Effector memory CD4-positive, alpha-beta T cell (primary cell): ENCODE measurements at places on chromosomes 11 and 22.

- no peaks in the 10 kb centered on the region for H3K4me1 ChIP-seq
- DNase-seq: no peak
Observed at GRCh38 chr22:25758316-25758715, 16.3 kb downstream of the MYO18B start.

GRCh38 chr11:57190548-57190947 lies 8.8 kb downstream of the LRRC55 start:
- H3K4me3 ChIP-seq: no peak overlapping the region
- H3K27me3 ChIP-seq: no peaks in the 10 kb centered on the region
- no peaks in the 10 kb centered on the region for H3K36me3 ChIP-seq
- no peaks in the 10 kb centered on the region for H3K4me1 ChIP-seq
- no peak for DNase-seq
- H3K27ac ChIP-seq: no peak overlapping the region

- H3K27ac ChIP-seq: no peak overlapping the region
- H3K36me3 ChIP-seq: no peaks in the 10 kb centered on the region
- no peak for DNase-seq
Observed at GRCh38 chr11:104095791-104096190, 59.4 kb downstream of the DDI1 start.

GRCh38 chr11:75492181-75492820 lies 33.4 kb downstream of the GDPD5 start:
- peak overlapping the region; percentile 7 for H3K4me3 ChIP-seq
- DNase-seq: peak; percentile 47
- H3K27ac ChIP-seq: peak overlapping the region; percentile 23
- no peaks in the 10 kb centered on the region for H3K27me3 ChIP-seq
- H3K4me1 ChIP-seq: peaks cover 15% of the 10 kb centered on the region

- no peak overlapping the region for H3K27ac ChIP-seq
- no peaks in the 10 kb centered on the region for H3K27me3 ChIP-seq
- H3K36me3 ChIP-seq: no peaks in the 10 kb centered on the region
- no peak for DNase-seq
- no peaks in the 10 kb centered on the region for H3K4me1 ChIP-seq
- no peak overlapping the region for H3K4me3 ChIP-seq
Observed at GRCh38 chr11:2437516-2437915, 6.8 kb downstream of the TRPM5 start.

DNA sequence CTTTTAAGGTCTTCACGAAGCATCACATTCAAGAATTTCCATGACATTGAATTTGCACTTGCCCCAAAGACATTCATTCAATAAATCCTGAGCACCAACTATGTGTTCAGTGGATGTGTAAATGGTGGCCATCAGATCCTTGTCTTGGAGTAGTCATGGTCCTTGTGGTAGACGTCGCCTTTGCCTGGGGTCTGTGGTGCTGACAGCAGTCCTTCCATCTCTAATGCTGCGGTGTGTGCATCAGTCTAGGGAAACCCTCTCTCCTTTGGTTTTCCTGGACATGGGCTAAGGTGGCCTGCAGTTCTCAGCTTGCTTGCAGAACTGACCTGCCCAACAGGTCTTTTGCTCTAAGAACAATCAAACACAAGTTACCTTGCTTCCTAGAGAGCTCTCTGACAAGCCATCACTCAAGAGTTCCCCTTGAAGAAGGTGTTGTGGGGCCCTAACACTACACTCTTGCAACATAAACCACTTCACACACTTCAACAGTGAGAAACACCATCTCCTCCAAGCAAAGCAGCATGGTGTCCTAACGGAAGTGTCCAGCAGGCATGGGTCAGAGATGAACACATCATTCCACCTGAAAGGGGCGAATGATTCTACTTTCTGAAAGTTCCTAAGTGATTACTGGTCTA lies 72.1 kb downstream of the BUD13 start:
- no peaks in the 10 kb centered on the region for H3K4me1 ChIP-seq
- no peaks in the 10 kb centered on the region for H3K36me3 ChIP-seq
- no peak for DNase-seq
- no peak overlapping the region for H3K27ac ChIP-seq
- no peak overlapping the region for H3K4me3 ChIP-seq

GRCh38 chr11:105734426-105734825 lies 124.6 kb downstream of the GRIA4 start:
- H3K36me3 ChIP-seq: no peaks in the 10 kb centered on the region
- H3K27ac ChIP-seq: no peak overlapping the region
- no peak for DNase-seq
- H3K27me3 ChIP-seq: no peaks in the 10 kb centered on the region
- no peak overlapping the region for H3K4me3 ChIP-seq
- no peaks in the 10 kb centered on the region for H3K4me1 ChIP-seq

DNA sequence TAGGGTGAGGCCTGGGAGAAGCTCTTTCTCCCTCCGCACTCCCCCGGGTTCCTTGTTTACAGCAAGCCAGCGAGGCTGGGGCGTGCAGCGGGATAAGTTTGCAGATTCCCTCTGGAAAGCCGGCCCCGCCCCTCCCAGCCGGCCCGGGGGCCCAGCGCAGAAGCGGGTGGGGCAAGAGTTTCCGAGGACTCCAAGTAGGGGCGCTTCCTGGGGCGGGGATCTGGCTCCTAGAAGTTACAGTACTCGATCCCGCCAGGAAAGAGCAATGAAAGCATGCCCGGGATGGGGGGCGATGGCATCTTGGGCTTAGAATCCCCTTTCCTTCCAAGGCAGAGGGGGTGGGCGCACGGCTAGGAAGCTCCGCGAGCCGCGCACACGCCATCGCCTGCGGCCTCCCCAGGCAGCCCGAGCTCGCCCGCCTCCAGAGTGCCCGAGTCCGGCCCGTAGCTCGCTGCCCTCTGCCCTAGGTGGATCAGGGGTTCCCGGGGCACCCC lies 385 bp downstream of the TST start:
- peak overlapping the region; percentile 45 for H3K4me3 ChIP-seq
- H3K27me3 ChIP-seq: no peaks in the 10 kb centered on the region
- DNase-seq: no peak
- no peak overlapping the region for H3K27ac ChIP-seq
- H3K36me3 ChIP-seq: no peaks in the 10 kb centered on the region
- H3K4me1 ChIP-seq: peaks cover 8% of the 10 kb centered on the region

DNA sequence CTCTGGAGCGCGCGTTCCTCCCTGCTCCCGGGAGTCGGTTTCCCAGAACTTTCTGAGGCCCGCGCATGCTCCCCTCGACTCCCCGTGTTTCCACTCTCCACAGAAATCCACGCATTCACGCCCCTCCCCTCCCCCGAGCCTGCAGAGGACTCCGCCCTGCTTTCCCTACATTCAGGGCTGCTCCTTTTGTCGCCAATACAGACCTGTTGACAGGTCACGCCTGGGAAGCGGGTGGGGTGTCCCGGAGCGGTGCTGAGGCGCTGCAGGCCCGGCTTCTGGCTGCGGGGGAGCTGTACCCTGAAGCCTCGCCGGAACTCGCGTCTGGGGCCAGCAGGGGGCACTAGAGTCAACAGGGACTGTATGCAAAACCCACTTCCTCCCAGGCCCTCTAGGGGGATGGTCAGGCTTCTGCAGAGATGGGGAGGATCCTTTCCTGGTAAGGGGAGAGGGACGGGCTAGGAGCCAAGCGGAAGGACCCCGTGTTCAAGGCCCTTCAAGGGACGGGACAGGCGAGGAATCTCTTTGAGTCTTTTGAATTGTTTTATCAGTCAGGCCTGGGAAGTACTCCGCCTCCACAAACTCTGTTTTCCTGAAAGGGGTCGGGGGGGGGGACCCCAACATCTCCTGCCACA lies at the start of gene PRAME:
PRAME (minus strand) TSS at position 294 of the 632 bp plus-strand sequence. CDS start 2,433 bp downstream, outside the sequence.
- DNase-seq: peak; percentile 44
- no peaks in the 10 kb centered on the region for H3K36me3 ChIP-seq
- no peak within 1 kb of the TSS for H3K4me3 ChIP-seq
- H3K27ac ChIP-seq: no peak within 1 kb of the TSS
- H3K27me3 ChIP-seq: no peaks in the 10 kb centered on the region

DNA sequence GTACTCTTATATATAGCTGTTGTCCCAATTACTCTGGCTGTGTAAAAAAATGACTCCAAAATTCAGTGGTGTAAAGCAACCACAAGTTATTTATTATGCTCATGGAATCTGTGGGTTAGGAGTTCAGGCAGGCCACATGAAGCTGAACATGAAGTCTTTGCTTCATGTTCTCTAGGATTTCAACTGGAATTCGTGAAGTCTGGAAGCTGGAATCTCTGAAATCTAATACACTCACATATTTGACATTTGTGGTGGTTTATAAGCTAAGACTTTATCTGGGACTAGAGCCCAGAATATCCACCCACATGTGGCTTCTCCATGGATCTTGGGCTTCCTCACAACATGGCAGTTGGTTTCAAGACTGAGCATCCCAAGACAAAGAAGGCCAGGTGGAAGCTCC lies 430.6 kb downstream of the MIAT start:
- H3K4me1 ChIP-seq: no peaks in the 10 kb centered on the region
- DNase-seq: no peak
- H3K27ac ChIP-seq: no peak overlapping the region
- H3K27me3 ChIP-seq: no peaks in the 10 kb centered on the region

DNA sequence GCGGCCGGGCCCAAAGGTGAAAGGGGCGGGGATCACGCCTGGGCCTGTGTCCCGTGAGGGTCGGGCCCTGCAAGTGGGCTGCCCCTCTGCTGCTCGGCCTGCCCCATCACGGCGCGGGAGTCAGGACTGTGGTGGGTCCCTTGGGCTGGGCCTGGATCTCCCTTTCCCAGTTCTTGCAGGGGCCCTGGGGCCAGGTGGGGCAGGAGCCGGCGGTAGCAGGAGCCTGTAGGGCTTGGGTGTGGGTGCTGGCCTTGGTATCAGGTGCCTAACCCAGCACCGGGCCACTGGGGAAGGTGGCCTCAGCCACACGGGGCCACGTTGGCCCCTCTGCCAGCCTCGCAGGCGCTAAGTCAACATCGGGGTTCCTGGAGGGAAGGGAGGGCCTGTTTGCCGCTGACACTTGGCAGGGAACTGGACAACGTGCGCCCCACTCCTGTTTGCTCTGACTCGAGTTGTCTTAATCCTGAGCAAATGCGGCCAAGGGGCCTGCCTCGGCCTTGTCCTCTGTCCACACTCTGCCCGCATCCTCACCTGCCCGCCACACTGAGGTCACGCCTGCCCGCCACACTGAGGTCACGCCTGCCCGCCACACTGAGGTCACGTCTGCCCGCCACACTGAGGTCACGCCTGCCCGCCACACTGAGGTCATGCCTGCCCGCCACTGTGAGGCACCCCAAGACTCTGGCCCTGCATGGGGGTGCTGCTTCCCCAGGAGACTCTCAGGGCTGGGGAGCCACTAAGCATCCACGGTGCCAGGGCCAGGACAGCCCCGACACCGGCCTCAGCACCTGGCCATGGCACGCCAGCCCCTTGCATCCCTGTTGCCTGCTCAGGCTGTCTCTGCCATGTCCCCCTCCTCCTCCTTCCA lies 14.2 kb upstream of the MUC5B start:
- H3K27me3 ChIP-seq: no peaks in the 10 kb centered on the region
- no peaks in the 10 kb centered on the region for H3K4me1 ChIP-seq
- no peak overlapping the region for H3K4me3 ChIP-seq
- H3K27ac ChIP-seq: no peak overlapping the region

DNA sequence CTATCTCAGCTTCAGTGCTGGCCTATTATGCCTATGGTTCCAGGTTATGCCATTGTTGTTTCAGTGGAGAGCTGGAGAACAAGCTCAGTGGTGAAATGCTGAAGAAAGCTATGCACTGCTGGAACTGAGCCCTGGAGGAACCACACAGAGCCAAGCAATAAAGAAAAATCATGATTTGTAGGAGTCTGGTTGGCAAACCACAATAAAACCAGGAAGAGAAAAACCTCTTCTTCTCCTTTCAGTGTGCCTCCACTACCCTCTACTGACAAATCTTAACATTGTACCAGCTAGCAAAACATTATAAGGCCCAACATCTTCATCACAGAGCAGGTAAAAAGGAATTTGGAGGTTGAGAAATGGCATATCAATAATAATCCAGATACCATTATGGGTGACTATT lies 5.3 kb downstream of the OR51F2 start:
- H3K4me1 ChIP-seq: no peaks in the 10 kb centered on the region
- H3K4me3 ChIP-seq: no peak overlapping the region
- no peaks in the 10 kb centered on the region for H3K27me3 ChIP-seq
- H3K36me3 ChIP-seq: no peaks in the 10 kb centered on the region
- no peak overlapping the region for H3K27ac ChIP-seq
- DNase-seq: no peak

- no peak overlapping the region for H3K4me3 ChIP-seq
- no peaks in the 10 kb centered on the region for H3K4me1 ChIP-seq
- H3K27me3 ChIP-seq: no peaks in the 10 kb centered on the region
- no peak for DNase-seq
Observed at GRCh38 chr11:128156486-128156885, 430.9 kb downstream of the ETS1 start.

GRCh38 chr11:100872951-100873740 lies 186.1 kb downstream of the ARHGAP42 start:
- H3K36me3 ChIP-seq: no peaks in the 10 kb centered on the region
- no peak overlapping the region for H3K27ac ChIP-seq
- no peaks in the 10 kb centered on the region for H3K4me1 ChIP-seq

- DNase-seq: no peak
- no peaks in the 10 kb centered on the region for H3K27me3 ChIP-seq
- no peak overlapping the region for H3K27ac ChIP-seq
- H3K4me1 ChIP-seq: no peaks in the 10 kb centered on the region
- H3K4me3 ChIP-seq: no peak overlapping the region
- H3K36me3 ChIP-seq: no peaks in the 10 kb centered on the region
Observed at GRCh38 chr11:120819437-120820365, 204.2 kb upstream of the TBCEL start.

GRCh38 chr11:122337241-122337640 lies 221.2 kb upstream of the BLID start:
- no peaks in the 10 kb centered on the region for H3K4me1 ChIP-seq
- DNase-seq: no peak
- no peaks in the 10 kb centered on the region for H3K27me3 ChIP-seq
- H3K4me3 ChIP-seq: no peak overlapping the region
- H3K27ac ChIP-seq: no peak overlapping the region
- no peaks in the 10 kb centered on the region for H3K36me3 ChIP-seq
